HT1080 (cell line): ENCODE measurements at places on chromosomes 7 and 10. TPM values are rescaled to one million over a fixed set of nuclear protein-coding genes. Genes with fewer than 3 reads are reported as not detected.

DNA sequence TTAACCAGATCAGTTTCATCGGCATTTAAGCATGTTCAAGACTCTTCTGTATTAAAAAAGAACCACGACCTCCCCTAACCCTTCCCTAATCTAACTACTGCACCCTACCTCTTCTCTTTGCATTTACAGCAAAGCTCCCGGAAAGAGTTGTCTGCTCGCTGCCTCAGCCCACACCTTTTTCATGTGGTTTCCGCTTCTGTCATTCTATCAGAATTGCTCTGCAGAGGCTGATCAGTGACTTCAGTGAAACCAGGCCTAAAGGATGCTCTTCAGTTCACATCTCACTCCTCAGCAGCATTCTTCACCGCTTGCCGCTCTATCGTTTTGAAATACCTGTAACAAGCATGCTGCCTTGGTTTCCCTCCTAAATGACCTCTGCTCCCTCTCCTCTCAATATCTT, 160.9 kb downstream of the SDK1 start:
- DNase-seq = no peak

- no peak for DNase-seq
Measured at GRCh38 chr10:100827819-100828737, 82.7 kb downstream of the PAX2 start.

- peak; percentile 17 for DNase-seq
Measured at GRCh38 chr7:37987732-37988131, 67.3 kb downstream of the EPDR1 start.

DNA sequence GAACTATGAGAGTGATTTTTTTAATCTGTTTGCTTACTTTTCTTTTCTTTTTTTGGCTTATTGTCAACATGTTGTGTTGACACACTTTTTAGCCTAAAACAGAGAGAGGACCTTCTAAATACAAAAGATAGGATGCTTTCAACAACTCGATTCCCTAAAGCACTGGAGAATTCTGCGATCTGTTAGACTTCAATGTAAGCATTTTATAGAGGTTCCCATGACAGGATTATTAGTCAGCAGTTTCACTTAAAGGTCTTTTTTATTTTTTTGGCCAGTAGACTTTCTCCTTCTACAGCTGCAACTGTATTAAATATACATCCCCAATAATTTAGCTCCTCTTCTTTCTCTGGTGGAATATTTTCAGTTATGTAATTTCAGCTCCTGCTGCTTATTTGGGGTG, 12.7 kb upstream of the NRP1 start:
- peak; percentile 39 for DNase-seq

DNA sequence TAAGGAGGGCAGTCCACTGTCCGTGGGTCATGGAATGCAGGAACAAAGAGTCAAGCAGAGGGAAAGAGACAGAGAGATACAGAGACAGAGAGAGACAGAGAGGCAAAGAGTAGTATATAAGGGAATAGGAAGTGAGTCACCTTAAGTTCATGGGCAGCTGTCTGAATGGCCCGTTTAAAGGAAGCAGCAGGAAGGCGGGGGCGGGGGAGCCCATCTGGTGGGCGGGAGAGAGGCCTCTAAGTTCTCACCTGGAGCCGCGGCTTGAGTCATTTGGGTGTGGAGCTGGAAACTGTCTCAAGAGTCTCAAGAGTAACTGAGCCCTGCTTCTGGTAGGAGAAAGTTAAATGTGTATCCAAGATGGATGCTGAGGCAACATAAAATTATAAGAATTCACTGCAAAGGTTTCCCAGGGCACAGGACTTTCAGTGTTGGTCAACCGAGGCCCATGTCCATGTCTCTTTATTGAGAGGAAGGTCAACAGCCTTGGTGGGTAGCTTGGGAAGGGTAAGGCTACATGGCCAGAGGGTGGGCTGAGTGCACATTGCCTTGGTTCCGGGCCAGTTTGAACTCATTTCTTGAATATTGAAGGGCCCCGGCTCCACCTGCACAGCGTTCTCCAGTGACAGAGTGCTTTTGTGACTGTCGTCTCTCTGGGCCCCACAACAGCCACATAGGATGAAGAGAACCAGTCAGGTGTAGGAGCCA, 85.5 kb upstream of the CACUL1 start:
- DNase-seq = peak; percentile 85

The ZNHIT1 gene
- total RNA-seq = 148 and 157 TPM in 2 replicates
